ENCODE measurements at places on chromosomes 5 and 9. TPM values are rescaled to one million over a fixed set of nuclear protein-coding genes. Genes with fewer than 3 reads are reported as not detected.

Gene SLC45A2
- not detected for total RNA-seq

Gene MYOT
- total RNA-seq = not detected

Gene SLC6A18
- not detected for total RNA-seq

Gene PSD2
- total RNA-seq = 0.09 TPM

Gene IL7R
- total RNA-seq = 0.38 TPM

Gene LRRC70
- total RNA-seq = not detected

Gene AGXT2
- not detected for total RNA-seq

Gene SLC44A1
- 20.0 TPM for total RNA-seq

Gene NOL6
- 66.2 TPM for total RNA-seq

Gene DMRT2
- 0.12 TPM for total RNA-seq

Gene SLC28A3
- not detected for total RNA-seq

Gene COQ4
- 60.0 TPM for total RNA-seq

Gene CDH18
- total RNA-seq = not detected

Gene TMC1
- total RNA-seq = not detected

Gene GFI1B
- not detected for total RNA-seq

Gene RMRP
- total RNA-seq = 17.6 TPM

Gene CER1
- total RNA-seq = not detected
